CD8-positive, alpha-beta T cell (primary cell): ENCODE measurements at places on chromosomes 7 and 10.

- no peak for DNase-seq
These were observed 182.0 kb downstream of the TCERG1L start for GRCh38 chr10:131129544-131129943.

- no peak for DNase-seq
These were observed 132.7 kb downstream of the DNAJC1 start for GRCh38 chr10:21870849-21871248.

- DNase-seq, result no peak
These were observed 83.7 kb downstream of the DIP2C start for GRCh38 chr10:605632-606325.

- no peak for DNase-seq
These were observed 29.1 kb upstream of the LBX1 start for GRCh38 chr10:101258179-101258885.

- DNase-seq, result no peak
These were observed 8.0 kb upstream of the ALDH18A1 start for GRCh38 chr10:95664543-95664942.

DNA sequence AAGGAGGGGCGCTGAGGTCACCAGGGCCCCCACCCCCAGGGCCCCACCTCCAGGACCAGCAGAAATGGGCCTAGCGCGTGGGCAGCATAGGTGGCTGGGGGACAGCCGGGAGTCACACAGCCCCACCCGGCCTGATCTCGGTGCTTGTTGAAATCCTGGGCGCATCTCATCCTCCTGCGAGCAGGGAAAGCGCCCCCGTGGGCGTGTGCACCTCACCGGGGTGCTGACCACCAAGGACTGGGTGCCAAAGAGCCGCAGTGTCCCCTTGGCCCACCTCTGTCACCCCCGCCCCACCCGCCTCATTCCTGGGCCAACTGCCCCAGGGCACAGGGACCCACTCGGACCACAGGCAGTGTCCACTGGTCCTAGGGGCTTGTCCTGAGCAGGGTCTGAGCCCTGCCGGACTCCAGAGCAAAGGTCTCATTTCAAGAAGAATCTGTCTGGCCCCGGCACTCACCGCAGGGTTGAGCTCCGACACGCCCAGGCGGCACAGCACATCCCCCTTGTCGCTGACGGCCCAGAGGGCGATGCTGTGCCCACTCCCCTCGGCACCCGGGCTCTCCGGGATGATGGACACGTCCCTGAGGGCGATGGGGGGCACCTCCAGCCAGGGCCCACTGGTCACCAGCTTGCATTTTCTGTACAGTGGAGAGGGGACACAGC lies 11.4 kb downstream of the BHLHA15 start:
- no peak for DNase-seq

GRCh38 chr7:138378741-138379559 lies 81.1 kb upstream of the TRIM24 start:
- DNase-seq, result no peak

DNA sequence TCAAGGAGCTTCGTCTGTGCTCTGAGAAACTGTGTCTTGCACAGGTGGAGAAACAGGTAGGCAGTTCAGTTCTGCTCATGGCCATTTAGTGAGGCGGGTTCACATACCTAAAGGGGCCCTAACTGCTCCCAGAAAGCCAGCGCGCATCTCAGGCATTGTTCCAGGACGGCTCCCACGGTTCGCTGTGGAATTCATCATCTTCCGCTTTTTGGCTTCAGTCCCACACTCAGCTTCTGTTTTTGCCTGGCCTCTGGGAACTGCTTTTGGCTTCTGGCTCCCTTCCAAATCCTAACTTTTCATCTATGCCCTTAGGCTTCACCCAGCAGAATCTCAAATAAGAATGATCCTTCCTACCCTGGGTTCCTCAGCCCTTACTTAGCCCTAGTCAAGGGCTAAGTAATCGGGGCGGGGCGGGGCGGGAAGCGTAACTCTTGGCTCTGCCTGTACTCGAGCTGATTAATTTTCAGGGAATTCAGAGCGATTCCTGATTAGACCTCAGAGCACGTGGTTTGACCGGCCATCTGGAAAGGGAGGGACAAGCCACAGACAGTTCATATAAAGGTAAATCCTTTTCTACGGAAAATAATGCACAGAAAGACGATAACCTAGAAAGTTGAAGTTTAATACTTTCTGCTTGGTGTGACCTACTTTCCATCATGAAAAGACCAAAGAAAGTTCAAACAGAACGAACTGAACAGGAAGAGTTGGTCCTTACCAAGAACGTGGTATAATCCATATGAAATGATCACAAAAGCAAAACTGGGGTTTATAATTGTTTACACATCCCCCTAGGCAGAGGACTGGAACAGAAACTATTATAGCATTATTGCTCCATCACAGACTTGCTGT lies 105.7 kb downstream of the ST8SIA6 start:
- no peak for DNase-seq

GRCh38 chr10:112287844-112288243 lies 4.6 kb downstream of the TECTB start:
- DNase-seq, result no peak
